ENCODE measurements at places on chromosomes 11 and 22.

- DNase-seq = no peak
Measured at GRCh38 chr11:94795476-94796189, 27.5 kb downstream of the AMOTL1 start.

- DNase-seq = no peak
Measured at GRCh38 chr22:33920197-33920540, at the start of gene LARGE1. TSS of gene LARGE1 (minus strand) at chr22:33920476.

- DNase-seq = no peak
Measured at GRCh38 chr22:26471522-26471921, 12.1 kb downstream of the HPS4 start.

DNA sequence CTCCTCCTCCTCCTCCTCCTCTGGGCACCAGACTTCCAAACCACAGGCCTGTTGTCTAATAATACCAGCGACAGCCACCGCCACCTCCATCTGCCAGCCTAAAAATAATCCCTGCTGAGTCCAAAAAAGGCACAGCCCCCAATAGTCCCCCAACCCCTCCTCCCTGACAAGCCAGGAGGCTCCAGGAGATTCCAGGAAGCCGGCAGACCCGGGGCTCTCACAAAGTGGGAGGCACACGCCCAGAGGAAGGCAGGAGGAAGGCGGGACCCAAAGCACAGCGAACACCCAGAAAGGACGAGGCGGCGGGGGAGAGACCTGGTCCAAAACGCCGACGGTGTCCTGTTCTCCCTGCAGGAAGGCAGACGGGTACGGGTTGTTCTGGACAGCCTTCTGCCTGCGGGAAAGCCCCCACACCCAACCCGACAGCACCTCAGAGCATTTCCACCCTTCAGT is 5.9 kb downstream of the IGSF9B start:
- DNase-seq = no peak

- DNase-seq = no peak
Measured at GRCh38 chr22:23284504-23285033, 104.3 kb downstream of the BCR start.

DNA sequence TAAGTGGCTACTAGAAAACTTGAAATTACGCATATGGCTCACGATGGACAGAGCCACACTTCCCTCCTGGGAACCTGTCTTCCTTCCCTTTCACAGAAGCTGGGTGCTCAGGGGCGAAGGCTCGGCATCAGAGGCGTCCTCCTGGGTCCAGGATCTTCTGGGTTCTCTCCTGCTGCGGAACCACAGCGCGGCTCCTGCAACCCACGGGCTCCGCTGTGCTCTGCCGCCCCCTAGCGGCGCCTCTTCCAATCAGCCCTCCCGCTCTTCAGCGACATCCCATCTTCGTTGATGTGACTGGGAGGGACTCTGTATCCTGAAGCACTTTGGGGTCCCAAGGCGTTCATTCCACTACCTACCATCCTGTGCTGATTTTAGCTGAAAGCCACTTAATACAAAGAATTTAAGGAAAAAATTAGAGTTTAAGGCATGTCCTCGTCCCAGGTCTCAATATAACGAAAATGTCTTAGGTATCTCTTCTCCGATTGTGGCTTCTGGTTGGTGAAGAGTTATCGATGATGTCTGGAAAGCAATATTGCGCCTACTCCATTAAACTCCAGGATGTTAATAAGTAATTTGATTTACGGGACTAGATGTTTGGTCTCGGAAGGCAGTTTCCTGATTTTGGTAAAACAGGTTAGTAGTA is 14.8 kb upstream of the RPS3 start:
- peak; percentile 55 for DNase-seq

- no peak for DNase-seq
Measured at GRCh38 chr11:10641177-10641911, 52.2 kb downstream of the IRAG1 start.

GRCh38 chr11:117809236-117810055 is 12.4 kb upstream of the DSCAML1 start:
- no peak for DNase-seq

Data from stimulated activated CD4-positive, alpha-beta T cell treated with anti-CD3 and anti-CD28 coated beads, Interleukin-15, amount 100 ng/mL, for 1 hour (primary cell).